CD4-positive, alpha-beta T cell treated with Interleukin-15 for 4 hours (primary cell): ENCODE measurements at places on chromosomes 11 and 22.

DNA sequence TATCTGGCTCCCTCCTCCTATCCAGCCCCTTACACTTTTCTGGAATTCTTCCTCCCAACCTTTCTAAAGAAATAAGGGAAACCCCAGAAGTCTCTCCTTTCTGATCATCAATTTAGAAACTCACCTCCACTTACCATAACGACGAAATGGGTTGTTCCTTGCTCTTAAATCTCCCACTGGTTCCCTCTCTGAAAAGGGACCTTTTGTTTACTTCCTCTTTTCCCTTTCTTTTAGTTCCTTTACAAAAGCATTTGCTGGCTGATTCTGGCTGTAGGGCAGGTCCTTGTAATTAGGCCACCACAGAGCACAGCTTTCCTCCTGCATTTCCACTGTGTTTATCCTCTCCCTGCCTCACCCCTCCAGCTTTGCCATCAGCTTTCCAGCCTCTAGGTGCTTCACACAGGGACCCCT lies 12.0 kb downstream of the JAML start:
- no peak for DNase-seq

DNA sequence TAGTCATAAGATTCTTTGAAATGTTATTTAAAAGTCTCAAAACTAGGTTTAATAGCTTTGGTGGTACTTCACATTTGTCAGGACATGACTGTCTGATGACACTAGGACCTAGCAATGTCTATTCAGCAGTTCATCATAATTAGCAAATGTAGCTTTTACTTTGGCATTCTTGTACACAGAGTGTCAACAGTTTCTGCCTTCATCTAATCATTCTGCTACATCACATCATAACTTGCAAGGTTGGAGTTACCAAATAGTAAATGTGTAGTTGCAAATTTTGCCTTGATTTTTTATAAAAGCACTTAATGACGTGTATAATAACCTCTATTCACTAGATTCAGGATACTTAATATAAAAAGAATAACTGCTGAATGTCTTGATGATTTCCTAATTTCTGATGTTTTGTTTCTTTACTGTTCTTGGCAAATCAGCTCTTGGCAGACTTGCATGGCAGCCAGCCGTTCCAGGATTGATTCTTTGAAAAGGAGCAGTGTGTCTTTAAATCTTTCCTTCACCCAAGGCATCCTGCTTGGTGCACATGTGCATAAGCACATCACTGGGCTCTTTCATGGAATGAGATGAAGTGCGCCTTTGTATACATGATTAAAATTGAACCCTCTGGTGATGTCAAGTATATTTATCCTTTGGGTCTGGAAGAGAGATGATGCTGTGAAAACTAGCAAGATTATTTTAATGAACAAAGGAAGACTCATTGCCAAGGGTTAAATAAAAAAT lies 12.2 kb downstream of the FBXO7 start:
- DNase-seq: no peak

GRCh38 chr22:46931414-46931813 lies 169.0 kb downstream of the TBC1D22A start:
- no peak for DNase-seq

- DNase-seq: no peak
These were observed 492.4 kb upstream of the CCDC90B start for GRCh38 chr11:83778596-83778995.

- DNase-seq: peak; percentile 89
These were observed 642 bp downstream of the CYP2R1 start for GRCh38 chr11:14891143-14892035.

- DNase-seq: no peak
These were observed 11.4 kb downstream of the SHANK3 start for GRCh38 chr22:50683994-50684371.

- no peak for DNase-seq
These were observed 6.7 kb upstream of the ANAPC15 start for GRCh38 chr11:72119198-72119597.

GRCh38 chr11:12724301-12725054 lies 50.3 kb downstream of the TEAD1 start:
- no peak for DNase-seq

GRCh38 chr11:64059339-64060140 lies 23.8 kb downstream of the FLRT1 start:
- DNase-seq: no peak

- DNase-seq: no peak
These were observed 44.7 kb upstream of the GCAT start for GRCh38 chr22:37763012-37763411.

GRCh38 chr11:62816557-62816956 lies 11.3 kb upstream of the NXF1 start:
- DNase-seq: no peak

- DNase-seq: no peak
These were observed 17.3 kb downstream of the PACSIN2 start for GRCh38 chr22:42997582-42998090.

- DNase-seq: no peak
These were observed 56.6 kb downstream of the LMO2 start for GRCh38 chr11:33835143-33835878.

GRCh38 chr11:76604081-76604625 lies 66.4 kb downstream of the LRRC32 start:
- no peak for DNase-seq

DNA sequence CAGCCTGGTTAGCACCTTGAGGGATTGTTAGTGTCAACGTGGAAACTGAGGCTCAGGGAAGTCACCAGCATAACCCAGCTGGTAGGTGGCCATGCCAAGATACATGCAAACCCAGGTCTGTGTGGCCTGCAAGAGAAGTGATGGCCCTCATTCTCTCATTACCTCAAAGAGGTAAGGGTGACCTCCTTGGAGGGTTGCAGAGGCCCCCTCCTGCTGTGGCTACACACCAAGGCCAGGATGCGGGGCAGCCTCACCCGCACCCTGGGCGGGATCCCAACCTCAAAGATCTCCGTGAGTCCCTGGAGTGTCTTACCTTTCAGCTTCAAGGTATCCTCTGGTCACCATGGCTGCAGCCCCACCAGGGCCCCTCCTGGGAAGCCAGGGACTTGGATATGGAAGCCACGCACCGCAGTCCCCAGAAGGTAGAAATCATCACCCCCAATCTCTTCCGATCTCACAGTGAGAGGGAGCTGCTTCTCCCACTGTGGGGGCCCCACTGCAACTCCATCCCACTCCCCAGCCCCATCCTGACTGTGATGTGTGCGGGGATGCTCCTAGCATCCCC lies 95.4 kb downstream of the MORC2 start:
- DNase-seq: no peak

DNA sequence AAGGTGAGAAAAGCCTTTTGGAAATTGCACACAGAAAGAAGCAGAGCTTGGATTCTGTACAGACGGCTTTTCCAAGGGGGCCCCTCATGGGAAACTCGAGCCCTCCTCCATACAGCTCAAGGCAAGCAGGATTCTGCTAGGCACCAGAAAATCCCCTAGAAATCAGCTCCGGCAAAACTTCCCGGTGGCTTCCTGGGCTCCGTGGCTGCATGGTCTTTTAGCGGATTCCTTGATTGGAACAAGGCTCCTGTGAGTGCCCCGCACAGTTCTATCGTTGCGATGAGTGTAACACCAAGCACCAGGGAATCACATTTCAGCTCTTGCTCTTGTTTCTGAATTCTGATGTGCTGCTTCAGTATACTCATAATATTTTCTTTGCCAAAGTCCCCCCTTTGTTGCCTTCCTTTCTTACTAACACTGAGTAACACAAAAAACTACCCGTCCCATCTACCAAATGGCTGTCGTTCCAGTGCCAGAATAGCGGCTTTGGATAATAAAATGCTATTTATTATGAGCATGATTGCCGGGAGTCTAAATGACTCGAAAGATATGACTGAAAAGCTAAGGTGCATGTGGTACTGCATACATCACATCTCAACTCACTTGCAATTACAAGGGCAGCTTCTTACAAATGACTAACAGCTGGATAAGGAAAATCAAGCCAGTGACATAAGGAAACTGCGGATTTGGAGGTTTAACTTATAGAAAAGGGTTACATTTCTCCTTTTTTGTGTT lies 494.1 kb downstream of the DLG2 start:
- DNase-seq: no peak

- no peak for DNase-seq
These were observed 6.8 kb downstream of the OR51B2 start for GRCh38 chr11:5317292-5317691.

DNA sequence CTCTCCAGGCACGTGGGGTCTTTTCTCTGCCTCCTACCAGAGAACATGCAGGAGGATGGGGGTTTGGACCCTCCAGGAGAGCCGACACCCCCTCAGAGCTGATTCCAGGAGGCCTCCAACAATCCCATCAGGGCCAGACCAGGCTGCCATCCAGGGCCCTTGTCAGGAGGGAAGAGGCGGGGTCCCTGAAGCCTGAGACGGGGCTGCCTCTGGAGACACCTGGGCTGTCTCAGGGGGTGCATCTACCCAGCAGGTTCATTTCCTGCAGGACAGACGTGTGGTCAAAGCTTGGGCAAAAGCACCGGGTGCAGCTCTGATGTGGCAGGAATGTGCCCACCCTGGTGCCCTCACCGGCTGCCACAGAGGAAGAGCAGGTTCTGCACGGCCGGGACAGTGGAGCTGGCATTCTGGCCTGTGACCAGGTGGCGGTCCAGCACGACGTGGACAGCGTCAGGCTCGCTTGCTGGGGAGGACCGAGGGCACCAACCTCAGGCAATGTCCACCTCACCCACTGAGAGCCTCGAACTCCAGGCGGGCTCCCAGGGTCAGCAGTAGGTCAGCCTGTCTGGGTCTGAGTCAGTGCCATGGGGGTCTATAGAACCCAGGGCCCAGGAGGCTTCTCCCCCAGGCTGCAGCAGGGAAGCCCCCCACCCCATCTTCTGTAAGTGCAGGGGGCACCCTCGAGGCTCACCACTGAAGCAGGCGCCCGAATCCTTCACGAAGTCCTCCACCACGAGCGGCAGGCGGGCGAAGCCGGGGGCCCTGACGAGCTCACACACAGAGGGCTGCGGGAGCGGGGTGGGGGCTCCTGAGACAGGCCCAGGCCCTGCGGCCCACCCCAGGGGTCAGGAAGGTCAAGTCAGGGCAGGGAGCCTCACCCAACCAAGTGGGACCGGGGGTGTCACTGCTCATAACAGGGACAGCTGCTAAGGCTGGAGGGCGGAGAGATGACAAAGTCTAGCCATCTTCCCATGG lies 6.4 kb downstream of the GATD1 start:
- DNase-seq: no peak

- no peak for DNase-seq
These were observed 12.5 kb downstream of the OSBPL5 start for GRCh38 chr11:3152471-3153110.

DNA sequence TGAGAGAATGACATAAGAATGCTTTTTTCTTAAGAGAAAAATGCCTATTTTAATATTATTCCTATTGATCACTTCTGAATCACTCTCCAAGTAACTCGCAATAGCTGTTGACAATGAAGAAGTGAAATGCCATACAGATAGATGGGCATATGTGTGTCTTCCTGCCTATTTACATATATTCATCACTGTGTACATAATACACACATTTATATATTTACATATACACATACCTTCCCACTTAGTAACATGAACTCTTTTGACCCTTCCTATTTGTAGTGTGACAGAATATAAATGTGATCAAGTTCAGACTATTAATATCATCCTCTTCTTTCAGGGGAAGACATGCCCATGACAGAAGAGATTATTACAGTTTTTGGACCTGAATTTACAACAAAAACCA lies 756.7 kb downstream of the DLG2 start:
- no peak for DNase-seq

DNA sequence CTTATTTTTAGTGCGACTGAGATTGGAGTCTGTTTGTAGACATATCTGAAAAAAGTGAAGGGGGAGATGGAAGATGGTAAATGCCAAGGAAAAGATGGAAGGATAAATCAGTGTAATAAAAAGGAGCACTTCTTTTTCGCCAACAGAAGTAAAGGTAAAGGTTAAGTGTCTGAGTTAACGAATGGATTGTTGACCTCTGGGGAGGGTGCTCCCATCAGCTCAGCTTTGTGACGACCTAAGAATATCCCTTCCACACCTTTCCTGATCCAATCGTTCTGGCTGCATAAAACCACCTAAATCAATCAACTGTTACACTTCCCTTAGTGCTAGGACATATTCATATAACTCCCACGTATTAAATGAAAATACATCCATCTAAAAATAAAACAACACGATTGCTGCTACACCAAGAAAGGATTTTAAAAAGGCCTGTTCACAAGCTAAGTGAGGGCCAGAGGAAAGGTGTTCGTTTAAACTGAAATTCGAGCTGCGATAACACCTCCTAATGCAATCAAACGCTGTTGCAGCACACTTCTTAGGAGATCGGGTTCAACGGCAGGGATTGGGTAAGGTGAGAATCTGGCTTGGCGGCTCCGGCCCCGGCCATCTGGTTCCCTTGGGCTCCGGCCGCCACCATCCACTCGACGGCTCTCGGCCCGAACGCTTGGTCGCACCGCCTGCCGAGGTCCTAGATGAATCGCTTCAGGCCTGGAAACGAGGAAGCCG lies 658 bp downstream of the C11orf71 start:
- DNase-seq: no peak

DNA sequence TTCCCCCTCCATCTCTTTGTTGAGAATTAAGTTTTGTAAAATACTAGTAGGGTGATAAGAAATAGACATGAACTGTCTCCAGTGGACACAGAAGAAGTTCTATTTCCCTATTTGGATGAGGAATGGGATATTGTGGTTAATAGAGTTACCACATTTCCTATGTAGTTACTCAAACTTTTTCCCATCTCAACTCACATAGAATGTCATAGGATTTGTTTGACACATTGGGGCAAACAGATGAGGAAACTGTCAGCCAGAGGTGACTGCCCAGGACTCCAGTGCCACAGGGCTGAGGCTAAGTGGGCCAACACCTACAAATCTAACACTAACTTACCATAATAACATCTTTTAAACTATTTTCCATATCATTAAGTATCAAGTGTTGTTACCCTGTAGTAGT lies 58.3 kb downstream of the CCDC83 start:
- no peak for DNase-seq

DNA sequence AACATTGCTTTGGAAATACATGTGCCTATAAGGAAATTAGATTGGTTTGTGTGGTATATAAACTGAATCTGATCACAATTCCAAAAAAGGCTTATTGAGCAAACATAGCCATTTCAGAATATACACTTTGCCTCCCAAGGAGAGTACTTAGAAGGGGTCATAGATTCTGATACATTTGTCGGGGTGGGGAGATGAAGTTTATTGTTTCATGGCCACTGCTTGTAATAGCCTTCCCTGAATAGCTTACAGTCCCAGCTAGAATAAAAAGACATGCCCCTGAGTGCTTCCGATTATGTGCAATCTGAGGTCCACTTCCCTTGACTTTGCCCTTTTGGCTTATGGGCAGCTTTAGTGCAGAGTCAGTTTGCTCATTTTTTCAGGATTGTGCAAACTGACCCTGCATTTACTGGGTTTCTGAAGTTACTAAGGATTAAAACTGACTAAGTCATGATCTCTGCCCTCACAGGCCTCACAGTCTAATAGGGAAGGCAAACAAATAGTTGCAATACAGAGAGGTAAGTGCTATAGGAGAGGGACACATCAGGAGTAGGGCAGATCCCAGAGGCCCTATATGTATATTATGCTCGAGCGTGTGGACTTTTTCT lies 184.2 kb downstream of the BLID start:
- no peak for DNase-seq

GRCh38 chr11:44726283-44727113 lies at the start of gene TSPAN18:
TSS of gene TSPAN18 (plus strand) at chr11:44726962. CDS start at chr11:44906417, 179,455 bp downstream.
- peak; percentile 24 for DNase-seq
